ENCODE measurements at places on chromosomes 12 and 14. TPM values are rescaled to one million over a fixed set of nuclear protein-coding genes. Genes with fewer than 3 reads are reported as not detected.

- no peak for DNase-seq
These were observed 344.5 kb upstream of the SFSWAP start for GRCh38 chr12:131366261-131366871.

DNA sequence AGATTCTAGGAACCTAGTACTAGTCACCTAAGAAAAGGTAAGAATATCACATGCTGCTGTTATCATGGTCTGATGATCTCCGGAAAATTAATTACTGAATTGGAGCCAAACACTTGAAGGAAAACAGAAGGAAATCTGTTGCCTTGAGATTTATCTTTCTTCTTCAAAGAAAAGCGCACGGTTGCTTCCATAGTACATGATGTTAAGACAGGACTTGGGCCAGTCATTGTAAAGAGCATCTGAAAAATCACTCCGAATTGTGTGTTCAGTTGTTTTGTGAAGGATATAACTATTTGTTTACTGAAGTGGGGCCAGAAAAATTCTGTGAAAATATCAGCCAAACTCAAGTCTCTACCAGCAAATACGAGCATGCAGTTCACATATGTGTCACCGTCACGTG, 134.9 kb upstream of the FOXN3 start:
- DNase-seq = no peak

- no peak for DNase-seq
These were observed 6.7 kb upstream of the PTPRB start for GRCh38 chr12:70643939-70644338.

DNA sequence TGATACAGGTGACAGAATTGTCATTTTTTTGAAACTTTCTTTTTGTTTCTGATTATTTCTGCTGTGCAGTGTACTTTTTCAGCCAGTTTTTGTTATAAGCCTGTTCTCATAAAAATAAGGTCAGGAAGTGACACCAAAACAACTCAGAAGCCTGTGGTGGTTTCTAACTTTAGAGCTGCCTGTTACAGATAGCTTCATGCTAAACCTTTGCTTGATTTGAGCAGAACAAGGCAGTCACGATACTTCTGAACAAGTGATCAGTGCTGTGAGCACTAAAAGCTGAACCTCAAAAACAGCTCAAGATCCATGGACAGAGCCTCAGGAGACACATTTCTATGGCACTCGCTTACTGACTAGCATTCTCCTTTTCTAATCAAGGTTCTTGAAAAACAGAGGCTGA, 82.0 kb downstream of the PRKCH start:
- DNase-seq = no peak

DNA sequence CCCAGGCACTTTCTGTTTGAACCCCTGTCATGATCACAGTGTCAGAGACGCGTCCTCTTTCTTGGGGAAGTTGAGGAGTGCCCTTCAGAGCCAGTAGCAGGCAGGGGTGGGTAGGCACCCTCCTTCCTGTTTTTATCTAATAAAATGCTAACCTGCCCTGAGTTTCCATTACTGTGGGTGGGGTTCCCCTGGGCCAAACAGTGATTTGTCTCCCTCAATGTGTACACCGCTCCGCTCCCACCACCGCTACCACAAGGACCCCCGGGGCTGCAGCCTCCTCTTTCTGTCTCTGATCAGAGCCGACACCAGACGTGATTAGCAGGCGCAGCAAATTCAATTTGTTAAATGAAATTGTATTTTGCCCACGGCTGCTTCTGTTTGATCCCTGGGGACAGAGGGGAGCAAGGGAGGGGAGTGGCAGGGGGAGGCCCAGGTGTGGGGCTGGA, 5.1 kb downstream of the SHMT2 start:
- no peak for DNase-seq

DNA sequence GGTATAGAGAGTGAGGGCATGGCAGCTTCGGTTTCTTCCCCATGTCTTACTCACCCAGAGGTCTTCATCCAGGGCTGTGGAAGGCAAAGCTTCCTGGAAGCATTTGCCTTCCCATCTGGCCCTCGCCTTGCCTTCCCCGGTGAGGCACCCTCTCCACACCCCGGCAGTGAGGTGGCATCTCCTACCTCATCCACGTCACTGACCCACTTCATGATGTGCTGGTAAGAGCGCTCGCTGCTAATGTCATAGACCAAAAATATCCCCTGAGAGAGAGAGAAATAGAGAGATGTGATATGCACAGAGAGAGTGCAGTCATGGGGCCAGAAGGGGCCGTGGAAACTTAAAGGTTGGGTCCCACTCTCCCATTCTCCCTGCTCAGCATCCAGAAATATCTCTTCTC, 8.3 kb upstream of the GPX2 start:
- no peak for DNase-seq

The BCL7A gene
- 11.5 TPM for total RNA-seq

The CMTM5 gene
- total RNA-seq = 0.89 TPM

DNA sequence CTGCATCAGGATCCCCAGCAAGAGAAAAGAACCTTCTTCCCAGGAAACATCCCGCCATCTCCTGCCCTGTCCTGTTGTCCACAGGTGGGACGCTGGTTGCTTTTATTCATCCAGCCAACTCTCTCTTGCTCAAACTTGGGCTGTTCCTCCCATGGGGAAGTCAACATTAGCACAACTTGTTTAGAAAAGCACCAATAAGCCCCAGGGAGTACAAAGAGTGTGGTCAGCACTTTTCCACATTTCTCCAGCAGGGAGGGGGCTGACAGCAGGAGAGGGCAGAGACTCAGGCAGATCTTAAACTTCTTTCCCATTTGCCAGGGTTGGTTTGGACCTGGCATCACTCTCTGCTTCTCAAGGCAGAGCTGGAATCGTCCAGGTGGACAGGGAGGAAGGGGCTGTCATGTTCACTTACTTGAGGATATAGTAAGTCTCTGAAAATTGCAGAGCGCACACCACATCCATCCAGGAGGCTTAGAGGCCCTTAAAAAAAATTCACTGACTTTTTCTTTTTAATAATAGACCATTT, 74.9 kb downstream of the RBM19 start:
- DNase-seq = no peak

All from adrenal gland (tissue), 19 donors.